ENCODE measurements at places on chromosomes 16 and 17.

DNA sequence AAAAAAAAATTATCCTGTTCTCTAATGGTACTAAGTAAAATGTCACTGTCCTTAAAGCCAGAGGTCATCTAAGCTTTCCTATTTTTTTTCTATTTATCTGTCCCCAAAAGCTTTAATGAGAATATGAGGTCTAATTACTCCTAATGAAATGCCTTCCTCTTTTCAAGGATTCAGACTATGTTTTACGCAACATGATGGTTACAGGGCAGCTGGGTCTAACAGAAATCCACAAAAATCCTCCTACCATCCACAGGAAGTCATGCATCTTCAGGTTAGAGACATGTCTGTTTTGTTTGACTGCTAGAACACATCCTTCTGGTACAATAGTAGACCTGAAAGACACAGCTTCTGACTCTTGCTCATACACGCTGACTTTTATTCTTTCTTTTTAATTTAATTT lies 29.7 kb upstream of the NSRP1 start:
- no peaks in the 10 kb centered on the region for H3K4me1 ChIP-seq
- no peak overlapping the region for H3K4me3 ChIP-seq
- H3K27ac ChIP-seq = no peak overlapping the region
- no peak for DNase-seq
- peaks cover 2% of the 10 kb centered on the region for H3K36me3 ChIP-seq

DNA sequence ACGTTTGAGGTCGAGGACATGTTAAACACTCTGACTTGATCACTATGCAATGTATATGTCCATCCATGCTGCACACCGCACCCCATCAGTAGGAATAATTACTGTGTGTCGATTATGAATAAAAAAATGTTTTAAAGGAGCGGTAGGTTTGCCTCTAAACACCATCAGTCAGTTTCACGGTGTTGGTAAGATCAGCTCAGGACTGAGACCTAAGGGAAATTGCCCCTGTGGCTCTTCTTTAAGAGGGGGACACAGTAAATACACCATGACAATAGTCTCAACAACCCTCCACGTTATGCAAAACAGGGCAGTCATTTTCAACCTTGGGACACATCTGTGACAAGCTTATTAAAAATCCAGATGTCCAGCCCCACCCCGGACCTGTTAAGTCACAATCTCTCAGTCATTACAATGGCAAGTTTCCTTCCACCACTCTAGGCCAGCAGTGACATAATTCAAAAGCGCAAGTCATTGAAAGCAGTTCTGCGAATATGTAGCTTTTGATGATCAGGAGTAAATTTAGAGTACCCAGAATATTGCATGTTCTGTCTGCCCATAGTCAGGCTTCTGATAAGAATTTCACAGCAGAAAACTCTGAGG lies 1.2 kb downstream of the ATMIN start:
- peak overlapping the region; percentile 65 for H3K27ac ChIP-seq
- peak overlapping the region; percentile 86 for H3K4me3 ChIP-seq
- peaks cover 23% of the 10 kb centered on the region for H3K36me3 ChIP-seq

GRCh38 chr17:72613806-72614292 lies 478.6 kb downstream of the SLC39A11 start:
- H3K36me3 ChIP-seq = no peaks in the 10 kb centered on the region
- DNase-seq = no peak
- peaks cover 64% of the 10 kb centered on the region for H3K27me3 ChIP-seq

- peak overlapping the region; percentile 43 for H3K4me3 ChIP-seq
- H3K36me3 ChIP-seq = peaks cover 33% of the 10 kb centered on the region
- H3K27ac ChIP-seq = peak overlapping the region; percentile 27
- H3K4me1 ChIP-seq = peaks cover 62% of the 10 kb centered on the region
- H3K27me3 ChIP-seq = no peaks in the 10 kb centered on the region
These were observed 16.5 kb downstream of the ANKRD11 start for GRCh38 chr16:89473791-89474414.

All from activated naive CD8-positive, alpha-beta T cell treated with anti-CD3 and anti-CD28 coated beads, Interleukin-2, amount 10 ng/mL, durations not matched to agents 7 days and 5 days (primary cell).